ENCODE measurements at places on chromosomes 2 and 18.

GRCh38 chr18:10842861-10843260, 306.5 kb downstream of the PIEZO2 start:
- DNase-seq, result no peak

DNA sequence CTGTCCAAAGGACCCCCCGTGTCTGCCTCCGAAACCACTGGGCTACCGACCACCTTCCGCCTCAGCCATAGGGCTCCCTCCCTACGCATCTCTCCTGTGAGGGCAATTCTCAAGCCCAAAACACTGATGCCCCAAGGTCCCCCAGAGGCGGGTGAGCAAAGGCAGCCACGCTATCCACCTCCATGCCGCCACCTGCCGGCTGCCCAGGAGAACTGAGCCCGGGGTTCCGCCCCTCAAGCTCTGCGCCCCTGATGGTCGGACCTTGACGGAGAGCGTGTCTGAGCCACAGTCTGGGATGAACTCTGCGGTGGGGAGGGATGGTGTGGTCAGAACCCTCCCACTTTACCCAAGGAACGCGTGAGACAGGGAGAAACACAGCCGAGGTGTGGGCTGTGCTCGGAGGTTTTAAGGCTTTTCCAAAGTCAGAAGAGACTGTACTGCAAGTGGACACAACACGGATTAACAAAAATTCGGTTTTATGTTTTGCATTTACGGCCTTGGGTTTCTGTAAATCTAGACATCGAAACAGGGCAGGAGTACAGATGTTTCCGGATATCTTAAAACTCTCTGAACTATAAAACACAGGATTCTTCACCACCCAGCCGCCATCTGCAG, 114.1 kb downstream of the ZNF516 start:
- no peak for DNase-seq

- DNase-seq, result no peak
These were observed 15.5 kb downstream of the PNO1 start for GRCh38 chr2:68172990-68173700.

DNA sequence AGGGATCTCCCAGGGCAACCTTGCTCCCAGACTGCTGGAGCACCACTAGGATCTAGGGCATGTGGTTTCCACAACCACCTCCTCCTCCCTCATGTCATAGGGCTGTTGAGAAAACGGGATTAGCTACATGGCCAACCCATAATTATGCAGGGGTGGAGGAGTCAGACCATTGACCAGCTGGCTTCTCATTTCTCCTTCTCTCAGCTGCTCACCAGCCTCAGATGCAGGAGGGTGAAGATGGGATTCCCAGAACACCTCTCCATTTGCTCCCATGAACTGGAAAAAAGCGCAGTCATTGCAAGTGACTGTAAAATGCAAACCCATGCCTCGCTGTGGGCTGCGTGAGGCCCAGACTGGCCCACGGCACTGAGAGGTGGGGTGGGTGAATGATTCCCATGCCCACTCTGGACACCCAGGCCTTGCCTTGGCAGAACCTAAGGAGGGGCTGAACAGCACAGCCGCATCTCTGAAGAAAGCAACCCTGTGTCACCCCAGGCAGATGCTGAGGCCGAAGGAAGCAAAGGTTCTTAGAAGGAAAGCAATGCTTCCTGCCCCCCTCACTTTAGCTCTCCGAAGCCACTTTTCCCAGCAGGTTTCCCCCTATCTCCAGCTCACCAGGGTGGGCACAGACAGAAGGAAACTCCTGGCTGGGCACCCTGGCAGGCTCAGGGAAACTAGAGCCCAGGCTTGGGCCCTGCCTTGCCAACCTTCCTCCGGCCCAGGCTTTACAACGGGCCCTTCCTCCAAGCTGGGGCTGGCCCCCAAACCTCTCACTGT, 69.6 kb upstream of the RTN4 start:
- no peak for DNase-seq
